Bronchial epithelial cell (primary cell): ENCODE measurements at places on chromosomes 11 and 22. TPM values are rescaled to one million over a fixed set of nuclear protein-coding genes. Genes with fewer than 3 reads are reported as not detected.

- no peak for DNase-seq
Observed at GRCh38 chr11:70433966-70434812, 35.9 kb downstream of the CTTN start.

DNA sequence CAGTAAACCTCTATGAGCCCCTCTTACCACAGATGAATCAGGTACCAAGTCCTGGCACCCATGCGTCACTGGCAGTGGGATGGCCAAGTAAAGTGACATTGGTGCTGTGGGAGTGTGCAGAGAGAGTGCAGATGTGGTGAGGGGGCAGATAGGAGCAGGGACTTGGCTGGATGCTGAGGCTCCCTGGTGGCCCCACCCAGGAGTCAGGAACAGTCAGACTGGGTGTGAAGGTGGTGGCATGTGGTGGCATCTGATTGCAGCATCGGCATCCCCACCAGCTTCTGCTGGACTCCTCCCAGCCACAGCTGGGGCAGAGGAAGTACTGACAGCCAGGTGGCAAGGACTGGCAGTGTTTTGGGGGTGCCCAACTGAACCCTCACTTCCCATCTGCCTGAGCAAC, 11.4 kb downstream of the DGAT2 start:
- no peak for DNase-seq

TBX1 gene
- total RNA-seq = 5.4 and 12.9 TPM in 2 replicates

LRP5 gene
- total RNA-seq = 17.0 and 21.6 TPM in 2 replicates

ANKK1 gene
- 0.26 and 1.8 TPM in 2 replicates for total RNA-seq

- no peak for DNase-seq
Observed at GRCh38 chr11:31884080-31884479, 73.0 kb upstream of the PAX6 start.

DNA sequence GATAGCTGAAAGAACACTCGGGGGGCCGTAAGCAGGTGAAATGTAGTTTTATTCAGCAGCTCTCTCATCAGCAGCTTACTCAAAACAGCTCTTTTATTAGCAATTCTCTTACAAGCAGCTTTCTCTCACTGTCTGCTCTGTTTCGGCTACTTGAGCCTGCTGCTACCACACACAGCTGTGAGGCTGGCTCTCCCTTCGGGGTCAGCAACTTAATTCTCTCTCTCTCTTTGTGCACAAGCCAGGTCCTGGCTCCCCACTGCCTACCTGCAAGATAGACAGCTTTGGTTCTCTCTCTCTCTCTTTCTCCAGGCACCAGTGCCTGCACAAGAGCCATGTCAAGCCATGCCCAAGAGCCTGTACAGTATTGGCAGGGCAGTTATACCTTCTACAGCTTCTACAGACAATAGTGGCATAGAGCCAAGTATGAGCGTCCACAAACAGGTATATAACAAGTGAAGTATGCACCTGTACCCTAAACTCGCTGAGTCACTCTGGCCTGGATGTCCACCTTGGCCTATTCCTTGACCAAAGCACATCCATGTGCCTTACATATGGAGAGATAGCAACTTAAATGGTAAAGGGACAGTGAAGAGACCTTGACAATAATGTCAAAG, 110.8 kb downstream of the MTNR1B start:
- DNase-seq = no peak

- no peak for DNase-seq
Observed at GRCh38 chr22:32950366-32950765, 107.8 kb downstream of the SYN3 start.

DNA sequence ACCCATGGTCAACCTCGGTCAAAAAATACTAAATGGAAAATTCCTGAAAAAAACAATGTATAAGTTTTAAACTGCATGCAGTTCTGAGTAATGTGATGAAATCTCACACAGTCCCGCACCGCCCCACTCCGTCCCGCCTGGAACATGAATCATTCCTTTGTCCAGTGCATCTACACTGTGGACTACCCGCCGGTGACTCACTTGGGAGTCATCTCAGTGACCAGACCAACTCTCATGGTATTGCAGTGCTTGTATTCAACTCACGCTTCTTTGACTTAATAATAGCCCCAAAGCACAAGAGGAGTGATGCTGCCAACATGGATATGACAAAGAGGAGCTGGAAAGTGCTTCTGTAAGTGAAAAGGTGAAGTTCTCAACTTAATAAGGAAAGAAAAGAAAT, 48.8 kb downstream of the ARHGAP32 start:
- peak; percentile 99 for DNase-seq

WBP2NL gene
- total RNA-seq = 0.26 and 0.77 TPM in 2 replicates

DNA sequence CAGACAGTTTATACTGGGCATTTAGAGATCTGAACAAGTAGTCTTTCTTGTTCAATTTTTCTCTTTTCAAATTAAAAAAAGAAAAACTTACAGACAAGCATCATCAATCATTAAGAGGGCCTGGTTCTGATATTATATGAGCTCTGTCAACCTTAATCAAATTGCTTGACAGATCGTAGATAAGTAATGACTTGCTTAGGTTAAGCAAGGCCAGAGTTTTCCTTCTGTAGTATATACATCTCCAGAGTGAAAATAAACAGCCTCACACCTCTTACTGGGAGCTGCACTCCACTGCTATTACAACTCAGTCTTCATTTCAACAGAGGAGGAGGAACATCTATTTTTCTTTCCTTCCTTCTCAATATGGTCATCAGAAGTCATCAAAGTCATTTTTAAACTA, 13.5 kb downstream of the CDON start:
- DNase-seq = no peak

DNA sequence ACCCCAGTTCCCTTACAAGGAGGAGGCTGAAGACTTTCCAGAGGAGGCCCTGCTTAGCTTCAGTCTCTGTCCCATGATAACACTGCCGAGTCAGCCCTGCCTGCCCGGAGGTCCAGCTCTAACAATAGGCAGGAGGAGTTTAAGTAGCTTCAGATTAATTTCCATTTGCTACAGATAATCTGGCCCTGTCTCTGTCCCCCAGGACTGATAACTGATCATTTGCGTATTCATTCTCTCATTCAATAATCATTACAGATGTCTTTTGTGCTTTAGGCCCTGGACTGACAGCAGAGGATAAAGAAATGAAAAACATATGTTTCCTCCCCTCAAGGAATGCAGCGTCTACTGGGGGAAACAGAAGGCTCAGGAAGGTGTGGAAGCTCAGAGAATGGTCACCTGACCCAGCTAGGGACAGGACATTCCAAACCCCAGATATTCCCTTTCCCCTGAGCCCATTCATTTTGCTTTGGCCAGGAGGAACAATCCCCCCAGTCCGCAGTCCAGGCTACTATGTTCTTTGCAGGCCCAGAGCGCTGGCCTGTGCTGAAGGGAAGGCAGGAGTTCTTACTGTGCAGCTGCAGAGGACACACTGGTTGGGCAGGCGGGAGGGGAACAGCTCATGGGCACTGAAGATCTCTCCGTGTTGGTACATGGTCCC, 20.8 kb downstream of the CHRDL2 start:
- DNase-seq = no peak

APOA5 gene
- total RNA-seq = not detected in 2 replicates

- DNase-seq = no peak
Observed at GRCh38 chr11:3958281-3958680, 102.8 kb downstream of the STIM1 start.

DNA sequence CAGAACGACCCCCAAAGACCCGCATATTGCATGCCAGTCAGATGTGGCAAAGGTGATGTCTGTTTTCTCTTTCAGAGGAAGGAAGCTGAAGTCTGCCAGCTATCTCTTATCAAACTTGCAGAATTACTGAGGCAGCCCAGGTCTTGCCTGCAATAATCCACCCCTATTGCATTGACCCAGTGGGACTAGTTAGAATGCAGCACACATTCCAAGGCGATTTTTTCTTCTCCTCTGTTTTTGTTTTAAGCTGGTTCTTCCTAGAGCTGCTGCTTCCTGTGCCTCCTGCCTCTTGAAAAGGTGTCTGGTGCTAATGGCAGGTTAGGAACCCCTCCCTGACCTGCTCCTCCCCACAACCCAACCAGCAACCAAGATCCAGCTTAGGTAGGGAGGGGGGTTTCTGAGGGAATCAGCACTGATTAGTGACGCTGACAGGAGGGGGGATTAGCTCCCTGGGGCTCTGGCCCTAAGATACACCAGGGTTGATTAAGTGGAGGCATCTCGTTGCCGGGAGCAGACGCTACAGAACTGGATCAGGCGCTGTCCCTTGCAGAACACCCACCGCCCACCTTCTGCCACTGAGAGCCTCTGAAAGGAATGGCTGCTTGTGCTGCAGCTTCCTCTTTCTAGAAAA, 2.8 kb downstream of the NTM start:
- DNase-seq = no peak

- no peak for DNase-seq
Observed at GRCh38 chr11:45622861-45623260, 42.6 kb downstream of the CHST1 start.

DNA sequence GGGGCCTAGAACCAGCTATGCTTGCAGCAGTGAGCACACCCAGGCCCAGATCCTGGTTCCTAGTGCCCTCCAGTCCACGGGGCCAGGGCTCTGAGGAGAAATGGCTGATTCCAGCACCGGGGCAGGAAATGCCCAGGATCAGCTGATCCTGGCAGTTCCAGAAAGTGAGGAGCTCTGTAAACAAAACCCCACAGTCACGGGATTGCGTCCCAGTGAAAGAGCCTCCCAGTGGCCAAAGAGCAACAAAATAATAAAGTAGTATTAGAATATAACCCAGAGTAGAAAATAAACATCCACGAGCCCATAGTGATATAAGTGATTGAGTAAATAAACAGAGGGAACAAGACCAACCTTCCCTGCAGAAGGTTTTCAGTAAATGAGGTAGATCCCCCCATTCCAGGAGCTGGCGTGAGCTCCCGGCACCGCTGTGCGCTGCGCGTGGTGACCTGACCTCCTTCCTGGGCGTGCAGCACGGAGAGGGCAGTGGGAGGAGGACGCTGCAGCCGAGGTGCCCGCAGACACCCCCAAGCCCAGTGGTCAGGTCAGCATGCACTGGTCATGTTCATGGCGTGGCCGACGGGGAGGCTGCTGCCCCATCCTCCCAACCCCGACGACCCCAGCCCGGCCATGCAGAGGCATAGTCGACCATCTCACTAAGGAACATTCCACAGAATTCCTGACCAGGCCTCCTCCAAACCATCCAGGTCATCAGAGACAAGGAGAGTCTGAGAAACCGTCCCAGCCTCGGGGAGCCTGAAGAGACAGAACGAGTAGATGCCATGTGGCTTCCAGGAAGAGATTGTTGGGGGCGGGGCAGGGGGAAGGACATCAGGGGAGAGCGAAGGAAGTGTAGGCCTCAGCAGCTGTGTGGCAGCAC, 19.8 kb downstream of the PTDSS2 start:
- DNase-seq = peak; percentile 46

PRDM11 gene
- 4.7 and 5.4 TPM in 2 replicates for total RNA-seq

- DNase-seq = no peak
Observed at GRCh38 chr22:17369439-17370025, at the start of gene CECR2. Gene CECR2 (plus strand): TSS chr22:17369460. CDS start chr22:17369784, 324 bp downstream.

DNA sequence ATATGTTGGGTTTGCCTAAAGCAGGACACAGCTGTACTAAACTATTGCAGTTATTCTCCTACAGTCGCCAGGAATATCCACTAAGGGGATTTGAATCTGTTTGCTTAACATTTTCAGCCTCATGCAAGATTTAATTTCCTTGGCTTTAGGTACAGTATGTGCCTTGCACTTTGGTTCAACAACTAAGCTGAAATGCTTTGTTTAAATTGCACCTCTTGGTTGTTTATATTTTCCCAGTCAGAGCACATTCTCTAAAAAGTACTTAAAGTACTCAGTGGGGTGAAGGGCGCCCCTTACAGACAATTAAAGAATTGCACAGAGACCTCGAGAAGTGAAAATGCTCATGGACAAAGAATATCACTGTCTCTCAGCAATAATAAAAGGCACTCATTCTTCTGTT, 107.8 kb upstream of the MTNR1B start:
- no peak for DNase-seq

ZBTB16 gene
- 3.1 and 3.2 TPM in 2 replicates for total RNA-seq

DNA sequence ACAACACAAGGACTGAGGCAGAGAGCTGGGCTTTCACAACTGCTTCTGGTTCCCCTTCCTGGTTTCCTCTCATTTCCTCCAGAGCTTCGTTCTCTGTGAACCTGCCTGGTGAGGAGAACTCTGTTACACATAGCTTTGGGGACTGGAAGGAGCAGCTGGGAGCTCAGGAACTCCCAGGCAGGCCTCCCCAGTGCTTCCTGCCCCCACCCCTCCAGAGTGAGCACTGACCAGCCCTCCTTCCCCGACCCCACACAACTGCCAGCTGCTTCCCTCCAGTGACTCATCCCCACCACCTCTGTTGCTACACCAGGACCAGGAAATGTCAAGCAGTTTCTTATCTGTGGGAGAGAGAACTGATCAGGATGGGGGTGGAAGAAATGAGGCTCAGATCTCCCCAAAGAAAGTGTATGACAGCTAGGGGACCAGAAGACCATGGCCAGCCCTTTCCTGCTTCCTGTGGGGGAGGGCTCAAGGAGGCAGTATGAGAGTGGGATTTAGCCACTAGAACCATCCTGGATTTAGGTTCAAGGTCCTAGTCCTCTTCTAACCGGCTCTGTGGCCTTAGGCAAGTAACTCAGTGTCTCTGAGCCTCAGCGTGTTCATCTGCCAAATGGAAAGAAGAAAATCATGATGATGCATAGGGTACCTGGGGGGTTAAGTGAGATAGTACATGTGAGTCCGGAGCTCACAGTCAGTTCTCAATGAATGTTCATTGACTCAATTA, 4.5 kb upstream of the TP53I11 start:
- DNase-seq = peak; percentile 60

GRCh38 chr22:44814266-44815098, 62.1 kb downstream of the ARHGAP8 start:
- no peak for DNase-seq

SYT9 gene
- total RNA-seq = not detected in 2 replicates

GRCh38 chr11:5118893-5119292, 19.3 kb downstream of the OR52A5 start:
- DNase-seq = no peak

GRCh38 chr22:17964643-17965042, 59.7 kb downstream of the MICAL3 start:
- DNase-seq = no peak

LRRC56 gene
- 0.26 and 0.38 TPM in 2 replicates for total RNA-seq

CABP4 gene
- total RNA-seq = not detected in 2 replicates

KMT5B gene
- 35.8 and 44.8 TPM in 2 replicates for total RNA-seq

KCNE3 gene
- total RNA-seq = 0.13 and 0.26 TPM in 2 replicates

DNA sequence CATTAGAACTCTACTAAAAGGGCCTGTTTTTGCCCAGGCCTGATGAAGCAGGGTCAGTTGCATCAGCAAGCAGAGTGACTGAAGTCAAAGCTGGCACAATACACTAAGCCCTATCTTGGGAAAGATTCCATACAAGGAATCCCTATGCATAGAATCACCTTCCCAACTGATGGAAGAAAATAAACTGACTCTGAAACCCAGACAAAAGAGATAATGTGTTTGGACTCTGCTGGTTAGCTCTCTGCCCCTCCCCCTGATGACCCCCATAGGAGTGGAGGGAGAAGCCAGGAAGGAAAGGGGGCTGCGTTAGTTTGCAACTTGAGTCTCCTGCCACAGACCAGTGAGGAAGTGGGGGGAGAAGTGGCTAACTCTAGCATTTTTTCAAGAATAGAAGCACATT, 32.9 kb downstream of the GALNT18 start:
- DNase-seq = no peak

GNB1L gene
- total RNA-seq = 2.8 and 7.6 TPM in 2 replicates

DNA sequence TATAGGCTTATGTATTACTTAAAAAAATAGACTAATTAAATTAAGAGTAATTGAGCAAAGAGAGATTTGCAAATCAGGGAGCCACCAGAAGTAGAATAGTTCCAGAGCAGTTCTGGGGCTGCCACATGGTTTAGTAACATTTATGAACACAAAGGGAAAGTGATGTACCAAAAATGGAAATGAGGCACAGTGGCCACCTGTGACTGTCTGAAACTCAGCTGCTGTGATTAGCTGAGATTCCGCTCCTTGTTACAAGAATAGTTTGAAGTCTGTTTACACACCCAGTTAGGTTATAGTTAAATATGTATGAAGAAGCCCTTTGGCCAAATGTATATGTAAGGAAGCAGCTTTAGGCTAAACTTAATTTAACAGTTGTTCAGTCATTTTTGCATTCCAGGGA, 901.5 kb upstream of the CHORDC1 start:
- DNase-seq = no peak
